Head of caudate nucleus (tissue), 42 donors: ENCODE measurements at places on chromosomes 3 and 15.

- no peak for DNase-seq
Measured at GRCh38 chr15:98824595-98824994, 176.3 kb downstream of the IGF1R start.

- DNase-seq = no peak
Measured at GRCh38 chr3:110804856-110805255, 266.8 kb upstream of the NECTIN3 start.

GRCh38 chr3:134364061-134364935 is 9.9 kb downstream of the AMOTL2 start:
- peak; percentile 83 for DNase-seq

DNA sequence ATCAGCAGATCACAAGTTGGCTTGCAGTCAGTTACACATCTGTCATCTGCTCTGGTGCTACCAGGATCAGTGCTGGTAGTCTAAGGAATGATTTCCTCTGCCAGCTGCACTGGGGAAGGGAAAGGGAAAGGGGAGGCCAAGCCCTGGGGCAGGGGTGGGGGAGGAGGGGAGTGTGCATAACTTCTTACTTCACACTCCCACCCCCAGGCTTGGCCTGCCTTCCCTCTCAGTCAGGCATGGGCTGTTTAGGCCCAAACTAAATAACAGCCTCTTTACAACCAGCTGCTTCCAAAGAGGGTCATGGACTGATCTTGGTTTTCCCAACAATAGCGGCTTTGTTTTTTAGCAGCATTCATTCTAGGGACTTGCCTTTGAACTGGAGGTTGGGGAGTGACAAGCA is 86.1 kb upstream of the PSMD6 start:
- DNase-seq = peak; percentile 43

DNA sequence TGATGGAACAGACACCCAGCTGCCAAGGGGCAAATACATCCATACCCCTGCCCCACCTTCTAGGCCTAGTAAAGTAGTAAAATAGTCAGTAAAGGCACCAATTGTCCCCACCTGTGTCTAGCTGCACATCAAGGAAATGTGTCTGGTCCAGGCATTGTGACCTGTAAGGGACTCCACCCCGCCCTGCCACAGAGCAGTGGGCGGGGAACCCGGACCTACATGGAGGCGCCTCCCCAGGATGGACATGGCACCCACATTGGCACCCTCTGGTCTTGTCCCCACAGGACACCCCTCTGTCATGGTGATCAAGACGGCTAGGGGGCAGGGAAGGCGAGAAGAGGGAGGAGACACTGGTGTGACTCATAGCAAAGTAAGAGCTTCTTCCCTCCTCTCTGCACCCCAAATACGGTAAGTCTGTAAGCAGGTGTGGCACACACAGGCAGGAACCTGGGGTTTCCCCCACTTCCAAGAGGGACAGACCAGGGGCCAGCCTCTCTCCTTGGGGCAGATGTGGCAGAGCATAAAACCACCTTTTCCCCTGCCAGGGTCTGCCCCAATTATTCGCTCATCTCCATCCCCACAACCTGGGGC is 13.5 kb upstream of the LINGO1 start:
- DNase-seq = no peak

GRCh38 chr3:7204848-7205156 is 343.9 kb downstream of the GRM7 start:
- DNase-seq = no peak

DNA sequence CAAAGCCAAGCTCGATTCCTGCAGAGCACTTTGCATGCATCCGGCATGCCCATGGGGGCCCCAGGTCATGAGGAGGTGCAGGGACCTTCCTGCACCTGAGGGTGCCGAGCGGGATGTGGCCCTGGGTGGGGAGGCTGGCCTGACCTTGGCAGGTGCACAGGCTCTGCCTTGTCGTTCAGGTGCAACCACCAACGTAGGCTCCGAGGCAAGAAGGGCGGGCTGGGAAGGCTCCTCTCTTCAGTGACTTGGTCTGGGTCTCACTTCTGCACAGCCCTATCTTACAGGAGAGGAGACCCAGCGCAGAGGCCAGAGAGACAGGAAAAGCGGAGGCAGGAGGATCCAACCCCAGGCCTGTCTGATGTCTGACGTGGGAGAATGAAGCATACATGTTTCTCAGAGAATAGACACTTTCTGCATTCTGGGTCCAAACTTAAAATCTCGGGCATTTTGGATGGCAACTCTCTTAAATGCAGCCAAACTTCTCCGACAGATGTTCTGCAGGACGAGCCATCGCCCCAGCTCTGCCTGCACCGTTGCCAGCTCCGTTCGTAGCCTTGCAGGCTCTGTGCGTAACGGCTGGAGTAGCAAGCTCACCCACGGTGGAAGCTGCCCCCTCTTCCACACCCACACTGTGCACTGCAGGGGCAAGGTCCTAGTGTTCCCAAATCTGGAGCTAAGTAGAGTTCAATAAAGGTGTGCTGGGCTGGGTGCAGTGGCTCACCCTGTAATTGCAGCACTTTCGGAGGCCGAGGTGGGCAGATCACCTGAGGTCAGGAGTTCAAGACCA is 60.8 kb upstream of the SNRPA1 start:
- DNase-seq = no peak

DNA sequence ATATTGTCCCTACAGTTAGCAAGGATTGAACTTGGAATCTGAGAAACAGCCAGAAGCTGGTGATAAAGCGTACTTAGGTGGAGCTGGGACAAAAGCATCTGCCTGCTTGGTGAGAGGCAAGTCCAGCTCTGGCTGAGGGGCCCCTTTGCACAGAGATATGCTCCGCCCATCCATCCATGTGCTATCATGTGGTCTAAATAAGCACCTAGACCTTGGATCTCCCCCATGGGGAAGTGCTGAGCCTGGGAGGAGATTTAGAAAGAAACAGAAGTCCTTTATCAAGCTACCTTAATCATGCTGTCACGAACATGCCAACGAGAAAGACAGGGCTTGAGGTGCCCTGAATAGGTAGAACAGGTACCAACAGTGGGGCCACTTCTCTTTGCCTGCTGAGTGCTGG is 369.5 kb downstream of the FOXP1 start:
- DNase-seq = no peak

DNA sequence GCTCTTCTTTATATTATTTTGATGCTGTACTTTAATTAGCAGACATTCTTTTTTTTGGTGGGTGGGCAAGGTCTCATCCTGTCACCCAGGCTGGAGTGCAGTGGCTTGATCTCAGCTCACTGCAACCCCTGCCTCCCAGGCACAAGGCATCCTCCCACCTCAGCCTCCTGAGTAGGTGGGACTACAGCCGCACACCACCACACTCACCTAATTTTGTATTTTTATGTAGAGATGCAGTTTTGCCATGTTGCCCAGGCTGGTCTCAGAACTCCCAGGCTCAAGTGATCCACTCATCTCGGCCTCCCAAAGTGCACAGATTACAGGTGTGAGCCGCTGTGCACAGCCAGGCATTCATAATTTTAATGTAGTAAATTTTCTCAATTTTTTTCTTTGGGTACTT is 608.1 kb downstream of the ZNF385D start:
- DNase-seq = no peak
